Central memory CD4-positive, alpha-beta T cell (primary cell): ENCODE measurements at places on chromosomes 6 and 20.

DNA sequence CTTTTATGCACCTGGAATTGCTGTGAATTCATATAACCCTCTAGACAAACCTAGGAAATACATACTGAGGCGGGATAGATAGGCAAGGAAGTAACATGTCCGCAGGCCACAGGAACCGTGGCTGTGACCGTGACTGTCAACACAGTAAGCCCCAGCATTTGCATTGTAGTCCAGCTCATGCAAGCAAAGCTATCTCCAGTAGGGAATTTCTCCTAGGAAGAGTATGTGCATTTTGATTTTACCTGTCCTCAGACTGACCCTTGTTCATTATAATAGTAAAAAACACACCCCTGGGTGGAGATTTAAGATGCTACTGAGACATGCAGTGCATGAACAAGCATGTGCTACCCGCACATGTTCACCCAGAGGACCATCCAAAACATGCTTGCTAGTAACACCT lies 30.5 kb upstream of the RIMS4 start:
- no peak for DNase-seq

DNA sequence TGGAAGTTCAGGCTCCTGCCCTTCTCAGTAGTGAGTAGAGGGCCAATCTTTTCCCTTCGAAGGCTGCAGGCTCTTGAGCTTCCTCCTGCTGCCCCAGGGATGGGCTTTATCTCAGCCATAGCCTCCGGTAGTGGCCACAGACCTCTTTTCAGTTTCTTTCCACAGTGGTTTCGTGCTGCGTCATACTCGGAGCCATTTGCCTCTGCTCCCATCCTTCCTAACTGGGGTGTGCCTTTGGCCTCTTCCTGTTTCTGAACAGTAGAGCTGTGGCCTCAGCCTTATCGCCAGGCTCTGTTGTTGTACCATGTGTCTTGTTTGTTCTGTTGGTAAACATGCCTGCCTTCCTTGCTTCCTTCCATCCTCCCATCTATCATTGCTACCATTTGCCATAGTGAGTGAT lies 54.1 kb downstream of the TULP4 start:
- DNase-seq = no peak

DNA sequence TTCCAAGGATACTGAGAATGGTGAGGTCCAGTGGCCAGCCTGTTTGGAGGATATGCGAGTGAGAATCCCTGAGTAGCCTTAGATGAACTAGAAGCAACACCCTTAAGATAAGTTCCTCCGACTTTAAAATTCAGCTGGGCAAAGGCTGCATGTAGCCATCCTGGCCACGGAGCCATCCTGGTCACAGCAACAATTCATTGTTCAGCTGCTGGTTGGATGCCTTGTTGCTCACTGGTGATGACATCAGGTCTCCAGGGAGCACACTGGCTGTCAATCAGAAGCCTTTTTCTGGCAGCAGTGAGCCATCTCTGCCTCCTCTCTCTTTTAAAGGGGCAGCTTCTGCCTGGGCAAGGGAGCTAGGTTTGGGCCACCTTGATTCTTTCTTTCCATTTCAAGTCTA lies 22.4 kb upstream of the RIMS4 start:
- DNase-seq = no peak

- no peak for DNase-seq
These were observed 2.2 kb downstream of the AHCY start for GRCh38 chr20:34300809-34301586.

- DNase-seq = no peak
These were observed 76.7 kb upstream of the ZFP64 start for GRCh38 chr20:52268184-52268749.

DNA sequence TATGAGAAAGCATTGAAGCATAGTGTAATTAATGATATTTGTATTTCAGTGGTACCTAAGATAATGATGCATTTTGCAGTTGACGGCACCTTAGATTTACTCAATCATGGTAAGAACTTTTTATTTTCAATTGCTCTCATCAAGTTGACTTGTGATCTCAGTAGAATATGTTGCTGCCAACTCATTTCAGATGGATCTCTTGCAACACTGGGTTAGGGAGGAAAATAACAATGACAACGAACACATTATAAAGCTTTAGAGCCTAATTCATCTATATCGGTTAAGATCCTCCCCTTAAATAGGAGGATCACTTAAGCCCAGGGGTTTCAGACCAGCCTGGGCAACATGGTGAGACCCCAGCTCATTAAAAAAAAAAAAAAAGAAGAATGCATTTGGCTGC lies 18.0 kb upstream of the TBC1D22B start:
- no peak for DNase-seq

DNA sequence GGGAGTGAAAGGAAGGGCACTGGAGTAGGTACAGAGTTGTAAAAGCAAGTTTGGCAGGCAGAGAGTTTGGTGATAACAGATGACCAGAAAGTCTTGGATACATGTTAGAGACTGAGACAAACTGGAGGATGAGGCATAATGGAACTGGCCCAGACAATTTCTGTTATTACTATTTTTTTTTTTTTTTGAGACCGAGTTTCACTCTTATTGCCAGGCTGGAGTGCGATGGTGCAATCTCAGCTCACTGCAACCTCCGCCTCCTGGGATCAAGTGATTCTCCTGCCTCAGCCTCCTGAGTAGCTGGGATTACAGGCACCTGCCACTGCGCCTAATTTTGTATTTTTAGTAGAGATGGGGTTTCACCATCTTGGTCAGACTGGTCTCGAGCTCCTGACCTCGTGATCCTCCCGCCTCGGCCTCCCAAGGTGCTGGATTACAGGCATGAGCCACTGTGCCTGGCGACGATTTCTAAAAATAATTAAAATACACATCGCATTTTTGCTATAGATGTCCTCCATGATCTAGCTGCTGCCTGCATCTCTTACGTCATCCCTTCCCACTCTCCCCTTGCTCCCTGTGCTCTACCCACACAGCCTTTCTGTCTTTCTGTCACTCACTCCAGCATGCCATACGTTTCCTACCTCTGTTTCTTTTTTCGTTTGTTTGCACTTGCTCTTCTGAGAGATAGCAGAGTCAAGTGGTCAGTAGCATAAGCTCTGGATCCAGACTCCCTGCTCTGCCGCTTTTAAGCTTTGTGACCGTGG lies 23.5 kb downstream of the MAPK14 start:
- no peak for DNase-seq

- no peak for DNase-seq
These were observed 3.8 kb upstream of the DYNLRB1 start for GRCh38 chr20:34512266-34512954.

GRCh38 chr6:155894758-155895157 lies 439.1 kb upstream of the NOX3 start:
- DNase-seq = no peak

DNA sequence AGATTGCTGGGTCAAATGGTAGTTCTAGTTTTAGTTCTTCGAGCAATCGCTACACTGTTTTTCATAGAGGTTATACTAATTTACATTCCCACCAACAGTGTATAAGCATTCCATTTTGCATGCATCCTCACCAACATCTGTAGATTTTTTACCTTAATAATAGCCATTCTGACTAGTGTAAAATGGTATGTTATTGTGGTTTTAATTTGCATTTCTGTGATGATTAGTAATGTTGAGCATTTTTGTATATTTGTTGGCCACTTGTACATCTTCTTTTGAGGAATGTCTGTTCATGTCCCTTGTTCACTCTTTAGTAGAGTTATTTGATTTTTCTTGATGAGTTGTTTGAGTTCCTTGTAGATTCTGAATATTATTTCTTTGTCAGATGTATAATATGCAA lies 236.2 kb downstream of the GRM1 start:
- no peak for DNase-seq

DNA sequence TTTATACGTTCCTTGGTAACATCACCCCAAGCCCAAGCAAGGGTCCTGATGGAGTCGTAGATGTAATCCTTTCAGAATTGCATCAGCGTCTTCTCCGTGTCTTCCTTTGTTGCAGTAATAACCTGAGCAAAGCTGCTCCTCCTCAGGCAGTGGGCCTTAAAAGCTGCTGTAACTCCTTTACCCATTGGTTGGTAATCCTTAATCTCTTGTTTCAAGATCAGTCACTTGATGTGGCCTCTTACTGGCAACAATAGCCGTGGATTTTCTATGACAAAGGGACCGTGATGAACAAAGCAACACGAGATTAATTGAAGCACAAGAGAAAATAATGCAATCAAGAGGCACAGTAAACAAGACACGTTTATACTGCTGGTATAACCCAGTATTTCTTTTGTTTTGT lies 44.6 kb downstream of the ALDH5A1 start:
- DNase-seq = no peak

DNA sequence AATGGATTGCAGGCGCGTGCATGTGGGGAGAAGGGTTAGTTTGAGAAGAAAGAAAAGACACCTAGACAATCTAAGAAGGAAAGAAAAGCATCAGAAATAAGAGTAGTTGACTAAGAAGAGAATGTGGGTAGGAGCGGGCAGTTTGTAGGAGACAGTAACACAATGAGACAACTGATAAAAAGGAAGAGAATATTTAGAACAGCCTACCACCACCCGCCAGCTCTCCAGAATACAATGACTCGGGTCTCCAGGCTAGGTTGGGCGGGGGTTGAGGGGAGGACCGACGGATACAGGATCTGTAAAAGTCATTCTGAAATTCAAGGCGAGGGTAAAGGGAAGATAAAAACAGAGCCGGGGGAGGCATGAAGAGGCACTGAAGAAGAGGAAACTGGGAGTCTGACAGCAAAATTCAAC lies 712 bp downstream of the ABHD16A start:
- no peak for DNase-seq

DNA sequence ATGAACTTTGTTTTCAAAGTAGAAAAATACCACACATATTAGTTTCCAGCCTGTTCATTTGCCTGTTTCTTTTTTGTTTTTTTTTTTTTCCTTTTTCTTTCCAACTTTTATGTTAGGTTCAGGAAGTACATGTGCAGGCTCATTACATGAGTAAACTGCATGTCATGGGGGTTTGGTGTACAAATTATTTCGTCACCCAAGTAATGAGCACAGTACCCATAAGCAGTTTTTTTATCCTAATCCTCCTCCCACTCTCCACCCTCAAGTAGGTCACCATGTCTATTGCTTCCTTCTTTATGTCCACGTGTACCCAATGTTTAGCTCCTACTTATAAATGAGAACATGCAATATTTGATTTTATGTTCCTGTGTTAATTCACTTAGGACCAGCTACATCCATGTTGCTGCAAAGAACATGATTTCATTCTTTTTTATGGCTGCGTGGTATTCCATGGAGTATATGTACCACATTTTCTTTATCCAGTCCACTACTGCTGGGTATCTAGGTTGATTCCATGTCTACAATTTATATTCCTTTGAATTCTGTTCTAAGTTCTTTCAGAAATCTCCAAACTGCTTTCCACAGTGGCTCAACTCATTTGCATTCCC lies 31.8 kb downstream of the SNX14 start:
- no peak for DNase-seq

- no peak for DNase-seq
These were observed 46.3 kb upstream of the NHSL1 start for GRCh38 chr6:138545621-138545980.

GRCh38 chr6:44672841-44673240 lies 285.3 kb downstream of the CDC5L start:
- DNase-seq = no peak

GRCh38 chr6:79808921-79809320 lies 138.4 kb downstream of the ELOVL4 start:
- no peak for DNase-seq

- no peak for DNase-seq
These were observed 119.8 kb upstream of the SASH1 start for GRCh38 chr6:148222846-148223245.

GRCh38 chr6:167323111-167323510 lies 1.8 kb upstream of the TTLL2 start:
- DNase-seq = no peak

DNA sequence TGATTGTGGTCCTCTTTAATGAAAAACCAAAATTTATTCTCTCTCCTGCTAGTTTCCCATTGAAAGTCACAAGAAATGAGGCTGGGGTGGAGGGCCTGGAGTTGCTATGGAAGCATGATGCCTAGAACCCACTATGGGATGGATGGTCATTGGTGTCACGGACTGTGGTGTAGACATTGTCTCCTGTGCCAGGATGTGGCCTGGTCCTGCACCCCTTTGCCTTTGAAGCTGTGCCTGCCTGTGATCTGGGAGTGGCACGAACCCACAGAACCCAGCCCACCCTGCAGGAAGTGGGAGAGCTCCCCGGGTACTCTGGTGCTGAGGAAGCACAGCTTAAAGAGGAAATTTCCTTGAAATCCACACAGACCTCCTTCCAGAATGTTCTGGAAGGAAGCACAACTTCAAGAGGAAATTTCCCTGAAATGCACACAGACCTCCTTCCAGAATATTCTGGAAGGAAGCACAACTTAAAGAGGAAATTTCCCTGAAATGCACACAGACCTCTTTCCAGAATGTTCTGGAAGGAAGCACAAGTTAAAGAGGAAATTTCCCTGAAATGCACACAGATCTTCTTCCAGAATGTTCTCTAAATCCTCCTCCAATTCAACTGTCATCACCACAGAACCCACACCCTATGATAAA lies 105.6 kb downstream of the CDH26 start:
- DNase-seq = no peak

DNA sequence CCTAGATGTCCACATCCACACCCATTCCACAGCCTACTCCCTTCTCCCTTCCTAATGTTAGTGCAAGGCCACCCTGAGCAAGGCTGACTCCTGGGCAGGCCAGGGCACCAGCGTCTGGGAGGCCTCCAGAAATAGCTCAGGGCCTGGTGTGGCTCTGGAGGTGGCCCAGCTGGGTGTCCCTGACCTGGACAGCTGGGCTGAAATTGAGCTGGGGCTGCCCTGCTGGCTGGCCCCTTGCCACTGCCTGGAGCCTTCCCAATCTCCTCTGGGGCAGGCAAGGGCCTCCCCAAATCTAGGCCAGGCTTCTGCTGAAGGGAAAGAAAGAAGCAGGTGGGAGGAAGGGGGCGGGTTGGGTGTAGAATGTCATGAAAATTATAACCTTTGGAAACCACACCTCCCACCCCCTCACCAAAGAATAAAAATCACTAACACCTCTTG lies 2.1 kb downstream of the FAM110A start:
- no peak for DNase-seq

DNA sequence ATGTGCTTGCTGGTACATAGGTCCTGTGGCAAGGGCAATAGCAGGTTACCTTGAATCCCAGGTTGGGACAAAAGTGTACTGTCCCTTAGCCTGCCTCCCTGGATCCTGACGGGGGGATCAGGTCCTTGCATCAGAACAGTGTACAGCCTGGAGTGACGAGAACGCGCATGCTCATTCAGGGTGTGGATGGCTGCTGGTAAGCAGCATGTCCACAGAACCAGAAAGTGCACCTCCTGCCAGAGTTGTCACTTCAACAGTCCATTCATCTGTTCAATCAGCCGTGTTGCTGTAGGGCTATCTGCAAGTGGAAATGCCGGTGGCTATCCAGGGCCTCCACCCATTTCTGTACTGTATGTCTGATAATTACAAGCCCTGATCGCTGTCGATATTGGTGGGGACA lies 236.3 kb upstream of the SOX4 start:
- no peak for DNase-seq
